GOT3 (cell line): ENCODE measurements at places on chromosomes 3 and 15.

DNA sequence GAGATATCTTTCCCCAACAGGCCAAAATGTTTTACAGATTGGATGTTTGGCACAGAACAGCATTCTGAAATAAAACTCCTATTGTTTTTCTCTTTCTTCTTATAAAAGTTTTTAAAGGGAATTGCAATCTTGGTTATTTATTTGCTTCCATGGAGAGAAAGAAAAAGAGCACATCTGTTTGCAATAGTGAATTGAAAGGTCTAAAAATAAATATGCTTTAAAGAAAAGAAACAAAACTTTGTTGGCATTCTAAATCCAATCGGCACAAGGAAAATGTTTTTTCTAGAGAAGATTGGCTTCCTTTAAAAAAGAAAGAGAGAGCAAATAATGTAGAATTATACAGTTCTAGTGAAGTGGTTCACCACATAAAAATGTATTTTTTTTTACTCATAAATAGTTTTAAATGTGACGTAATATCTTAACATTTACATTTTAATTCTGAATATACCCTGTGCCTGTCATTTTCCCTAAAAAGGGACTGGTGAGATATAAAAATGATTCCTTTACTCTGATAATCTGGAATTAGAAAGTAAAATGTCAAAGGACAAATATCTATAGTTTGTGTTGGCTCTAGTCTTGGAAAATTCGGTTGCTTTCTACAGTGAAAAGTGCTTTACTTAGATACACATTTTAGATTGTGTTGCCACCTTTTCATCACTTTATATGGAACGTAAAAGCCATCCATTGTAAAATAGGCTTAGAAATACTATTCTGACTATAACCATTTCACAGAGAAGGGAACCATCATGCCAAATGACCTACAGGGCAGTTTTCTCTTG lies 257.4 kb upstream of the CBLB start:
- DNase-seq = no peak

- DNase-seq = no peak
Measured at GRCh38 chr3:172354931-172355499, 93.2 kb downstream of the GHSR start.

GRCh38 chr15:98647774-98648653 lies at the start of gene IGF1R:
IGF1R (plus strand) TSS chr15:98648539; CDS start chr15:98649582, 1,043 bp downstream.
- peak; percentile 64 for DNase-seq

- DNase-seq = no peak
Measured at GRCh38 chr3:8635631-8636030, 9.0 kb downstream of the SSUH2 start.

- no peak for DNase-seq
Measured at GRCh38 chr3:22887664-22888291, 315.3 kb upstream of the UBE2E2 start.

DNA sequence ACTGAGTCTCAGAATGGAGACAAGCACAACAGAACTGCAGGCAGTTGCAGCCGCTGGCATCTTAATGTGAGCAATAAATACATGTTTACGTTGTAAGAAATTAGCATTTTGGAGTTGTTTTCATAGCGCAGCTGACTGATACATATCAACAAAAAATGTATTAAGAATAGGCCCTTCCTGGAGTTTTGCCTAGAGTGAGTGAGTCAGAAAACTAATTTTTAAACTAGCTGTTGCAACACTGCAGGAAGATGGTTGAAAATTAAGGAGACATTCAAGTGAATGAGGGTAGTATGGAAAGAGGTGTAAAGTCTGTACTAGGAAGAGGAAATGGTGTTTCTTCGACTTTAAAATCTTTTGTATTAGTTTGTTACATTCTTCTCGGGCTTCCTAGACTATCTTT lies 39.6 kb upstream of the TIMP4 start:
- DNase-seq = no peak

- DNase-seq = no peak
Measured at GRCh38 chr3:183372911-183373310, 55.5 kb downstream of the MCF2L2 start.

- no peak for DNase-seq
Measured at GRCh38 chr3:120680193-120680894, 1.7 kb downstream of the HGD start.

GRCh38 chr3:45534632-45535031 lies 59.9 kb upstream of the LIMD1 start:
- DNase-seq = no peak

DNA sequence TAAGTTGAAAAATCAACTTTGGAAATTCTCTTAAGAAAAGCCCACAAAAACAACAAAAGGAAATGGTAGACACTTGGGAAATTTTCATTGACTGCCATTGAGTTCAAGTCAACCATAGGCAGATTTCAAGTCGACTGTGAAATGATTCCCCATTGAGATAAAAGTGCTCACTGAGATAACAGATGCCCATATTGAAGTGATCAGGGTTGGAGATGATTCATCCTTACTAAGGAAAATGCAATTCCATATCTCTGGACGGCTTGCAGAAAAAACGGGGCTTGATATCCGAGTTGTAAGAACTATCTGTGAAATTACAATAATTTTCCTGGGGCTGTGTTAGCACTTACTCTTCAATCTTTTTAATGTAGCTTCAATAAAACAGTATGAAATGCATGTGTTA lies 373.1 kb upstream of the THRB start:
- DNase-seq = no peak

DNA sequence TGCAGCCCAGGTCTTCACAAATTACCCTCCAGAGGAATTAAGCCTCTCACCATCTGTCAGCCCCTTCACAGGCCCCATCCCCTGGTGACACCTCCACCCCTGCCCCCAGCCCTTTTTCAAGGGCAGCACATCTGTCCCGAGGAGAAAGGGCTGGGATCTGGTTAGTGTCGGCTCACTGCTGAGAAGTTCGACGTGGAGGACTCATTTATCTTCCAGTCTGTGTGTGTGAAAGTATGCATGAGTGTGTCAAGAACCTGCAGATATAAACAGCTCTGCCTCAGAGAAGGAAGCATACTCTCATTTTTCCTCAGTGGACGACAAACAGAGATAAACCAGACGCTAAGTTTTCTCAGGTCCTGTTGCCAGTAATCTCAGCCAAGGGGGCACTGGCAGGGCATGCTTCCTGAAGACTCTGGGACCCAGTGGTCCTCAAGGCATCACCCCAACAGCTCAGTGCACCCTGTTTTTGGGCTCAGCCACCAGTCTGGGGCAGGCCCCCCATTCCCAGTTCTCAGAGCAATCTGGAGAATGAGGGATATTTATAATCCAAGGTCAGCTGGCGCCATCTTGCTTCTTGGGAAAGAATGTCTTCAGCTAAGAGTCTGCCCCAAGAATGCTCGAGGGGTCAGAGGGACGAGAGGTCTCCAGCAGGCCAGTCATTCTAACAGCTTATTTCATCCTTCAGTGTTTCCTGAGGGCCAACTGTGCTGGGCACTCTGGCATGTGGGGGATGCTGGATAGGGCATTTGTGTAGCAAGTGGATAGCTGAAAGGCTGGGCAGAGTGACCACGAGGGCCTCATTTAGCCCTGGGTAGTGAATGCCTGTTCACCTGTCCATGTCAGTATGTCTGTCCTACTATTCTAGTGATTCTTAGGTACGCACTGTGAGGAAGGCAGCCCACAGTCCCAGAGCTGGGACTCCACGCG lies 73.6 kb downstream of the ADCY5 start:
- no peak for DNase-seq

GRCh38 chr15:35737441-35737840 lies 191.5 kb upstream of the DPH6 start:
- no peak for DNase-seq

DNA sequence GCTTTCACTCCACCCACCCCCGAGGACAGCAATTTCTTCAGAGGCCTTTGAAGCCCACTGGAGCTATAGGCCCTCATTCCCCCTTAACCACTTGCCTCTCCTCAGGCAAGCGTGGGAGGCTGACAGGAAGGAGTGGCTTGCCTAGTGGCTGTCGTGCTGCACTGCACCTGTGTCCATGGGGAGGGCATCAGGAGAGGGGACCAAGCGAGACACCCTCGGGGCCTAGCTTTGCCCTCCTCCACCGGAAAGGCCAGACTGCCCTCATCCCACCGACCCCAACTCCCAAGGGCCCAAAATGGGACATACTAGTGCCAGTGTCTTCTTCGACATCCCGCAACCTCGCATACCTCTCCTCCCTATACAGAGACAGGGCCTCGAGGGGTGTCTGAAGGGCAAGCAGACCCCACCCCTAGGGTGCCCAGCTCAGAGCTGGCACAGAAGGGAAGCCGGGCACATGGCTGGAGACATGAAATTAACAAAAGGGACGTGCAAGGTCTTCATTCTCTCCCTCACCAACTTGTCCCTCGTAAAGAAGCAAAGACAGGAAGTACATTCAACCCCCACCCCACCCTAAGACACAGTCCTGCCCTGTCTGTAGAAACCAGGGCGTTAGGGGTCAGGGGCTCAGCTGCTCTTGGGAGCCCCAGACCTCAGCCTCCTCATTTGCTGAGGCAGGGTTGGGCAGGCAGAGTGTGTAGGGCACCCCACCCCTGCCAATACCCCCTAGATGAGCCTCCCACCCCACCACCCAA lies 24.3 kb downstream of the VIPR1 start:
- no peak for DNase-seq

- DNase-seq = no peak
Measured at GRCh38 chr15:37291920-37292319, 191.6 kb upstream of the MEIS2 start.

DNA sequence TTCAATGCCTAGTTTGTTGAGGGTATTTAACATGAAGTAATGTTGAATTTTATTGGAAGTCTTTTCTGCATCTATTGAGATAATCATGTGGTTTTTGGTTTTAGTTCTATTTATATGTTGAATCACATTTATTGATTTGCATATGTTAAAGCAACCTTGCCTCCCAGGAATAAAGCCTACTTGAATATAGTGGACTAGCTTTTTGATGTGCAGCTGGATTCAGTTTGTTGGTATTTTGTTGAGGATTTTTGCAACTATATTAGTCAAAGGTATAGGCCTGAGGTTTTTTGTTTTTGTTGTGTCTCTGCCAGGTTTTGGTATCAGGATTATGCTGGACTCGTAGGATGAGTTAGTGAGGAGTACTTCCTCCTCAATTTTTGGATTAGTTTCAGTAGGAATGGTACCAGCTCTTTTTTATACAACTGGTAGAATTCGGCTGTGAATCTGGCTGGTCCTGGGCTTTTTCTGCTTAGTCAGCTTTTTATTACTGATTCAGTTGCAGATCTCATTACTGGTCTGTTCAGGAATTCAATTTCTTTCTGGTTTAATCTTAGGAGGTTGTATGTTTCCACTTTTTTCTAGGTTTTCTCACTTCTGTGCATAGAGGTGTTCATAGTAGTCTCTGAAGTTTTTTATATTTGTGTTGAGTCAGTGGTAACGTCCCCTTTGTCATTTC lies 209.8 kb upstream of the RBMS3 start:
- DNase-seq = no peak

DNA sequence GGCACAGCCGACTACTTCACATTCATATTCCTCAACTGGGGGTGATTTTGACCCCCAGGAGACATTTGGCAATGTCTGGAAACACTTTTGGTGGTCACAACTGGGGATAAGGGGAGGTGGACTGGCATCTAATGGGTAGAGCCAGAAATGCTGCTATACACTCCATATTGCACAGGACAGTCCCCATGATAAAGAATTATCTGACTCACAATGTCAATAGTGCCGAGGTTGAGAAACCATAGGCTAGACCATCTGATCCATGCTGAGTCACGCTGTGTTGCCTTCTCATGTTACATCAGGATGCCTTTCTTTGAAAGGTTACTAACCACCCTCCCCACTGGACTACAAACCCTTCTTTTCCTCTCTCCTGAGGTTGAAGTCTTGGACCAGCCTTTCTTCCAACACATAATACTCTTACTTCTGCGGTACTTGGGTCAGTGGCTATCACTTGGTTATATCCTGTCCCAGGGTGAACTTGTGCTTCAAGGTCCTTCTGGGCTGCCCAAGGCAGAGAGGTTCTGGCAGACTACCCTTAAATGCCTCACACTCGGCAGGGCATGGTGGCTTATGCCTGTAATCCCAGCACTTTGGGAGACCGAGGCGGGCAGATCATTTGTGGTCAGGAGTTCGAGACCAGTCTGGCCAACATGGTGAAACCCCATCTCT lies 68.8 kb downstream of the CTNNB1 start:
- peak; percentile 21 for DNase-seq

DNA sequence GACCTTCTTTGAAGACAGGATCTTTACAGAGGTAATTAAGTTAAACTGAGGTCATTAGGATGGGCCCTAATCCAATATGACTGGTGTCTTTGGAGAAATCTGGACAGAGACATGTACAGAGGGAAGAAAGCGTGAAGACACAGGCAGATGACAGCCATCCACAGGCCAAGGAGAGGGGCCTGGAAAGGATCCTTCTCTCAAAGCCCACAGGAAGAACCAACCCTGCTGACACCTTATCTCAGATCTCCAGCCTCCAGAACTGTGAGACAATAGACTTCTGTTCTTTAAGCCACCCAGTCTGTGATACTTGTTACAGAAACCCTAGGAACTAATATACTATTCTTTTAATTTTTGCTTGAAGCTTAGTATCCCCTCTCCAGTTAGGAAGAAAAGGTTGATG lies 74.2 kb downstream of the WDR76 start:
- no peak for DNase-seq

- no peak for DNase-seq
Measured at GRCh38 chr3:192155194-192155593, 572.1 kb downstream of the FGF12 start.

DNA sequence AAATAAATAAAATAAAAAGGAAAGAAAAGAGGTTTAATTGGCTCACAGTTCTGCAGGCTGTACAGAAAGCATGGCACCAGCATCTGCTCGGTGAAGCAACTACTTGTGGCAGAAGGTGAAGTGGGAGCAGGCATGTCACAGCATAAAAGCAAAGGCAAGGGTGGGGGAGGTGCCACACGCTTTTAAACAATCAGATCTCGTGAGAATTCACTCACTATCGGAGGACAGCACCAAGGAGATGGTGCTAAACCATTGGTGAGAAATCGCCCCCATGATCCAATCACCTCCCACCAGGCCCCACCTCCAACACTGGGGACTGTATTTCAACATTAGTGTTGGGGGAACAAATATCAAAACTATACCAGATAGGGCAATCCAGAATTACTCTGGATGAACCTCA lies 15.3 kb downstream of the SCG3 start:
- no peak for DNase-seq

DNA sequence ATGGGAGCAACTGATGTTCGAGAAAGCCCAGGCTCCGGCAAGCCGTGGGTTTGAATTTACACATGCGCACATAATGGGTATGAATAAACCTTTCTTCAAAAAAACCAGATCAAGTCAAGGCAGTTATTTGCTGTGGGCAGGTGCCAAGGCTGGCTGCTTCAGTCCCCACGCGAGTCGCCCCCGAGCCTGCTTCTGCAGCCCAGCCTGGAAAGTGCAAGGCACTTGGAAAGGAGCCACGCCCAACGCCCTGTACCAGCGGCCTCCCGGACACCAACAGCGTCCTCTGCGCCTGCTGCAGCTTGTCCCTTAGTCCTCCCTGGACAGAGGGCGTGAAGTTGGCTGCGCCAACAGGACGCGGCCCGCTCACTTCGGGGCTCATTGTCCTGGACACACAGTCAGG lies 68.9 kb downstream of the KLF15 start:
- no peak for DNase-seq

- DNase-seq = no peak
Measured at GRCh38 chr3:17290894-17291293, 406.1 kb downstream of the PLCL2 start.

- no peak for DNase-seq
Measured at GRCh38 chr3:187013159-187013716, 82.9 kb downstream of the ST6GAL1 start.
